DMS153 (cell line): ENCODE measurements at places on chromosomes 1 and 21.

- DNase-seq = no peak
These were observed 69.1 kb upstream of the VANGL1 start for GRCh38 chr1:115572710-115573109.

- no peak for DNase-seq
These were observed 589.7 kb downstream of the PTPRU start for GRCh38 chr1:29825941-29826415.

DNA sequence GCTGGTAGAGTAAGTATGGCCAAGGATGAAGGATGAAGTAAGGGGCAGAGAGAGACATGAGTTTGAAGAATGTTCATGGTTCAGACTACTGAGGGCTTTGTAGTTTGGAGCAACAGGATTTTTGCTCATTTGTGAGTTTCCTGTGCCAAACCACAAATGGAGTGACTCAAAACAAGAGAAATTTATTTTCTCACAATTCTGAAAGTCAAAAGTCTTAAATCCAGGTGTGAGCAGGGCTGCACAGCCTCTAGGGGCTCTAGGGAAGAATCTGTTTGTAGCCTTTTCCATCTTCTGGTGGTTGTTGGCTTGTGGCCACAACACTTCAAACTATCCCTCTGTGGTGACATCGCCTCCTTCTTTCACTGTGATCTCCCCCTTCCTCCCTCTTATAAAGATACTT lies 58.9 kb downstream of the RHOU start:
- no peak for DNase-seq

- DNase-seq = no peak
These were observed 926 bp upstream of the MRPL55 start for GRCh38 chr1:228109962-228110488.

DNA sequence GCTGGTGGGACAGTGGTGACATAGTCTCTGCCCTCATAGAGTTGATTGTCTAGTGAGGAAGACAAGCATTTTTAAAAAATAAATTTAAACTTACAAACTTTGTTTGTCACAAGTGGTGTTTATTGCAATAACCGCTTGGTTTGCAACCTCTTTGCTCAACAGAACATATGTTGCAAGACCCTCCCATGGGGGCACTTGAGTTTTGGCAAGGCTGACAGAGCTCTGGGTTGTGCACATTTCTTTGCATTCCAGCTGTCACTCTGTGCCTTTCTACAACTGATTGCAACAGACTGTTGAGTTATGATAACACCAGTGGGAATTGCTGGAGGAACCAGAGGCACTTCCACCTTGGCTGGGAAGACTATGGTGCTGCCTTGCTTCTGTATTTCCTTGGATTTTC lies 58.4 kb downstream of the LAMC2 start:
- no peak for DNase-seq

DNA sequence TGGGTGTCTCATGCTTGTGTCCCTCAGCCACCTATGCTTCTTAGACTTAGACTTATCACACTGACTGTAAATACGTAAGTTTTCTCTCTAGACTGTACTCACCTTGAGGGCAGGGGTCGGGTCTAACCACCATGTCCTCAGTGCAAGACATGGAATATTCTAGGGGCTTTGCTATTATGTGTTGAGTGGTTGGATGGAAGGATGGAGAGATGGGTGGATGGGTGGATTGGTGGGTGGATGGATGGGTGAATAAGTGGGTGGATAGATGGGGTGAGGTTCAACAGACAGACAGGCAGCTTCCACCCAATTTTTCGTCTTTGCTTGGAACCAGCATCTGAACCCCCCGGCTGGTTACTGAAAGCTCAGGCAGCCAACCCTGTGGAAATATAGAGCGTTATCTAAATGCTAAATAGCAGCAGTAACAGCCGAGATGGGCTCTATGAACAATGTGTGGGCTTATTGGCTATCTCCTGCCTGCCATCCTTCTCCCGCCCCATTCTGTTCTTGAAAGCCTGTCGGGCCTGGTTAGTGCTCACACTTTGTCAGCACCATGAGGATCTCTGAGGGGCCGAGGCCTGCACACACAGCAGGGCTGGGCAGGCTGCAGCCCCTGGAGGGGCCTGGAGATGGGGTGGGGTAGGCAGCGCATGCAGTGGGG lies 130.7 kb downstream of the ACTL8 start:
- DNase-seq = no peak

DNA sequence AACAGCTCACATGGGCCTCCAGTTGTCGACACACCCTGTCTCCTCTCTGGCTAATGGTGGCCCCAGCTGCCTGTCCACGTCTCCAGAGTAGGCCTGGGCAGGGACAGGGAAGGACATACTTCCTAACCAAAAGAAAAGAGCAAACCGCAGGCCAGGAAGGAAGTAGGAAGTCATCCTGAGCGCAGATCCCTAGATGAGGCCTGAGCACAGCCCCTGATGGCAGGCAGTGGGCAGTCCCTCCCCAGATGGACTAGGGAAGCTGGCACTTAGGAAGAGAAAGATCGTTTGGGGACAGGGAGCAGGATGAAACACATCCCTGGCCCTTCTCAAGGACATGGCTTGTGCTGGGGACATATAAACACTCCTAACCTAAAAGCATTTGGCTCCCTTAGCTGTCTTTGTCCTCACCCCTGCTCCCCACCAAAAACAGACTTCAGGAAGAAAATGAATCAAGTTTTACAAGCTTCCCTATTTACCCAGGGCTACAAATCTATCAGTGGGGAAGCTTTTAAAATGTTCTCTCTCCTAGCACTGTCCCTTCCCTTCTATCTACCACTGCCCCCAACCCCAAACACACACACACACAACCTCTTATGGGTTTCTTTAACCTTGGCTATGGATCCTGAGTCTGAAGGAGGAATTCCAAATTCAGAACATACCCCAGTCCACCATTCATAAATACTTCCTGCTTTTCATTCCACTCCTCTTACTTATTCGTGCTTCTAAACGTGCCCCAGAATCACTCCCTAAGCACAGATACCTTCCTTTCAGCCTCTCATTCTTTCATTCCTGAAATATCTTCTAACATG lies 21.1 kb downstream of the SSBP3 start:
- DNase-seq = no peak

- no peak for DNase-seq
These were observed 339.3 kb upstream of the ADAMTS5 start for GRCh38 chr21:27306206-27306605.

DNA sequence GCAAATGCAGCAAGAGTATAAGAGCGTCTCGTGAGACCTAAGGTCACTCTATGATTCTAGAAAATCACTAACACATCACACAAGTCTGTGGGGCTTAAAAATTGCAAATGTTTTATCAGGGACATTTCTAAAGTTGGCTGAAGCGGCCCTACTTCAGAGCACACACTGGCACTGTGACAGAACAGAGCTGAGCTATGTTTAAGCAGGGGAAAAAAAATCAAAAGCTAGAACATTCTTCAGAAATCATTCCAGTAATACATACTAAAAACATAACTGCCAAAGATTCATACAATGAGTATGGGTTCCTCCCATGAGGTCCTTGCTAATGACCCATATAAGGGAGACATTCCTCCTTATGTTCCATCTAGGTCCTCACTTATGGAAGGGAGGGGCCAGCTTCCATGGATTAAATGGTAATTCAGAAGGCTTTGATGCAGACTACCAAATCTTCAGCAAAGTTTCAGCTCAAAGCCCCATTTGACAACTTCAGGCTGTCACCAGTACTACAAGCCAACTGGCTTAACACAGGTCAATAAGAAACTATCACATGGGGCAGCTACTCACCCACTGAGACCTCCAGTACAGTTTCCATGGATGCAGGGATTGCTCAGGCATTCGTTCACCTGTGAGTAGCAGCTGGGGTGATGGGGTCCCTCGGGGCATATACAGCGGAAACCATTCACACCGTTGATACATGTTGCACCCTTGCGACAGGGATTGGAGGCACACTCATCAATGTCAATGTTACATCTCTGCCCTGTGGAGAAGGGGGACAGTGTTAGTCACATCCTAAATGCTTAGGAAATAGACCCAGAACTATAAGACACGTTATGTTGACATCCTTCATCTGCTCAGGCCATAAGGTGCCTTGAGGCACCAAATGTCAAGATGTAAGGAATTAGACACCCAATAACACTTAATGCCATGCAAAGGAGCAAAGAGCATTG lies 58.4 kb upstream of the ADAM30 start:
- no peak for DNase-seq

DNA sequence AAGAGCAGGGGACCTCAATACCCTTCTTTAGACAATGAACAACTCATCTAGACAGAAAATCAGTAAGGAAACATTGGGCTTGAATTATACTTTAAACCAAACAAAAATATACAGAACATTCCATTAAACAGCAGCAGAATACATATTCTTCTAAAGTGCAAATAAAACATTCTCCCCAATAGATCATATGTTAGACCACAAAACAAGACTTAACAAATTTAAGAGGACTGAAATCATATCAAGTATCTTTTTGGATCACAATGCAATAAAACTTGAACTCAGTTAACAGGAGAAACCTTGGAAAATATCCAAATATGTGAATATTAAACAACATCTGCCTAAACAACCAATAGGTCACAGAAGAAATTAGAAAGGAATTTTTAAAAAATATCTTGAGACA lies 47.7 kb upstream of the HP1BP3 start:
- no peak for DNase-seq

GRCh38 chr1:19918057-19918456 lies 5.4 kb downstream of the PLA2G2E start:
- peak; percentile 12 for DNase-seq

DNA sequence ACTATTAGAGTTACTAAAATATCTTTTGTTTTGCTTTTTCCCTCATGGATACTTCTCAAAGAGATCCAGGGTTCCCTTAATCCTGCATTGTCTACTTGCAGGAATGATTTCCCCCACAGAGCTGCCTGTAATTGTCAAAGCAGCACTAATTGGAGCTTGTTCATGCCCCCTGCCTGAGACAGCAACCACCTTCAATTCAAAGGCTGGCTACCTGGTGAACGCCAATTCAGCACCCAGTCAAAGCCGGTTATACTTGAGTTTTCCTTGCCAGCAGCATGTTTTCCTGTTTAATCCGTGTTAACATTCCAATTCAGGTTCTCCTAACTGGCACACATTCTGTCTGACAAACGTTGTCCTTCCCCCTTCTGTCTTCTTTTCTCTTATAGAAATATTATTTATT lies 382.9 kb downstream of the NTNG1 start:
- DNase-seq = no peak

DNA sequence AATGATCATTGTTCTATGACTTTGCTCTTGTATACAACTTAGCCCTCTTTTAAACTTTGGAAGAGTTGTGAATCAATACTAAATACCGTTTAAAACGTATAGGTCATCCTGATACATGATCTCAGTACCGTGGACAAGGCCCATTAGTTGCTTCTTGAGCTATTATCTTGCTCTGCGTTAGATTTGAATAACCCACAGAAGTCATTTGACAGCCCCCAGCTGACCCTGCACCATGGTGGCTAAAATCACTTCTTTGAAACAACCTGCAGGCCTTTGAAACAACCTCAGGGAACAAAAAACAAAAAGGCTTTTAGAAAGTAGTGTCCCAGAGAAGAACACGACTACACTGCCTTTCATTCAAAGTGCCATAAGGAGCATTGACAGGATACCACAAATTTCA lies 473.0 kb upstream of the ADGRL2 start:
- no peak for DNase-seq

- no peak for DNase-seq
These were observed 24.8 kb downstream of the PGM1 start for GRCh38 chr1:63618011-63618410.

GRCh38 chr1:151327903-151328674 lies 873 bp upstream of the PI4KB start:
- peak; percentile 50 for DNase-seq

DNA sequence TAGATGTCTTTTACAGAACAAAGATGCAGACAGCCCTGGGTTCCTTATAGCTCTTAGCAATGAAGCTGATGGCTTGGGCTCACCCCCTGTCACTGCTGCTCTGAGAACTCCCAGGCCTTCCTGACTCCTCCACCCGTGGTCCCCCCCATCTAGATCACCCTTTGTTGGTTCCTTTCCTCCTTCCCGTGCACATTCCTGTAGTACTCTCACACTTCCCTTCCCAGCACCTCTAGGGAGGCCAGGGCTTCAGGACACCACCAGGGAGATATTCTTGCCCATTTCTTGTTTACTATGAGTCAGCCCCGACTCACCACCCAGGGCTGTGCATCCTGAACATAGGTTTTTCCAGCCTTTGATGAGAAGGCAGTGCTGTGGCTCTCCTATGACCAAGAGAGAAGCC lies 14.4 kb upstream of the NOS1AP start:
- DNase-seq = no peak

DNA sequence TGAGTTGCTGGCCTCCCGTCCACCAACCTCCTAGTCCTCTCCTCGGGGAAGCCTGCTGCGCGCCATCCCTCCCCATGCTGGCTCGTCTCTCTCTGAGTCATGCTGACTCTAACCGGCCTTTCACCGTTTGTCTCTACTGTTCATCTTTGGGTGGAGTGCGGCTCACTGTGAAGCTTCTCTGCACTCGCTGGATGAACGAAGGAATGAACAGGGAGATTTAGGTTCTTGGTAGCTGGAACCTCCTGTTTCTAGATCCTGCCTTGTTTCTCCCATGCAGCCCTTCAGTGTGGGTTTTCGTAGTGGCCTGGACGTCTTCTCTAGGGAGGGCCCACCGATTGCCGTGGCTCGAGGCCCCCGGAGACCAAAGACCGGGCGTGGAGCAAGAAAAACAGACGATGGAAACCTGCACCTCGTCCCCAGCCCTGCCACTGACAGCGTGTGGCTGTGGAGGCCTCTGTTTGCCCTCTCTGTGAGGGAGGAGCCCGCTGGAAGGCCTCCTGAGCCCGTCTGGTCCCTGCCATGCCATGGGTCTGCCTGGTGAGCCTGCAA lies 227.6 kb upstream of the C1orf174 start:
- DNase-seq = no peak

- DNase-seq = no peak
These were observed 229.3 kb downstream of the GRIK1 start for GRCh38 chr21:29710498-29710897.

GRCh38 chr1:52588535-52588934 lies 13.6 kb upstream of the GPX7 start:
- DNase-seq = no peak

GRCh38 chr1:28123461-28123961 lies 35.1 kb upstream of the EYA3 start:
- no peak for DNase-seq

GRCh38 chr1:205287767-205288559 lies 33.6 kb downstream of the NUAK2 start:
- DNase-seq = peak; percentile 61

DNA sequence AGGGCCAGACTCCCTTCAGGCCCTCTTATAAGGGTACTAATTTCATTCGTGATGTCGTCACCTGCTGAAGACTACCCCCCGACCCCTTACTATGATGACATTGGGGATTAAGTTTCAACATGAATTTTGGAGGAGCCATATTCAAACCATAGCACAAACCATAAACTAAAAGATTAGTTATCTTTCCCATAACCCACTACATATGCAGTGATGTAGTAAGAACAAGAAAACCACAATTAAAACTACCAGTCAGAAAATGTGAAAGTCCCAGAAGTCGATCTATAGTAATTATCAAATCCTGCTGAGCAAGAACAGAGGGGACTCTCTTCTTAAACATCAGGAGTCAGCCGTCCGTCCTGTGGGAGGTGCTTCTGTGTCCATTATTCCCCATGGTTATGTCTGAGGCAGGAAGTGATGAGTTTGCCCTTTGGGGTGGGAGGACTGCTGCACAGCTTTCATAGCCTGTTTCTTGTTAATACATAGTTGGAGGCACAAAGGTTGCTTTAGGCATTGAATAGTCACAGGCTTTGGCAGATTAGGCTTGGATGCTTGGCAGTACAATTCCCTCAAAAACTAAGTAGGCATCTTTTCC lies 35.9 kb upstream of the PTGFRN start:
- no peak for DNase-seq
